ENCODE measurements at places on chromosomes 6 and 20. TPM values are rescaled to one million over a fixed set of nuclear protein-coding genes. Genes with fewer than 3 reads are reported as not detected.
A peak's percentile ranks its signal among the peaks of the same experiment; 100 is the strongest.

SLC22A1 gene
- 0.22 TPM for total RNA-seq

CNKSR3 gene
- total RNA-seq = 9.9 TPM

HCK gene
- not detected for total RNA-seq

DNA sequence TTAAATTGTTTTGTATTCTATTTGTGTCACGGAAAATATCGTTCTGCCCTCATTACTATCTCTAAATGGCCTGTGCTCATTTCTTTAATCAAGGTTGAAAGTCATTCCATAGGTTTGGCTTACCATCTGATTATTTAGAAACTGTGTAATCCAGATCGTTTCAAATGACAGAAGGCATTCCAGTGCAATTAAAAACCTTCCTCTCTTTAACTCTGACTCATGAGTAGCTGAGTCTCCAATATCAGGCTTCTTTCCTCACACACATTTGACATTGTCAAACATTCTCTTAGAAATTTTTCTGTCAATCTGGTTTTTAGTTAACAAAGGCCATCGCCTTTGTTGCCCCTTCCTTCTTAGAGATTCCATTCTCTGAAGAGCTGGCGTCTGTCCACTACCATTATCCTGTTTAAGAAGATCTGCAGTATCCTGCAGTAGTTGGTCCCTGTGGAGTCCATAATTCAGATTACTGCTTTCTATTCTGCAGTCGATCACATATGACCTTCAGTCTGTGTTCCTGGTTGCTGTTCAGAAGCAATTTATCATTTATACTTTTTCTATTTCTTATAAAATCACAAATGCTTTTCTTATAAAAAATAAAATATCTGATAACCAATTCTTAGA lies 3.9 kb upstream of the TRDN start:
- no peaks in the 10 kb centered on the region for H3K27me3 ChIP-seq
- no peaks in the 10 kb centered on the region for H3K36me3 ChIP-seq
- DNase-seq = peak; percentile 20
- H3K4me3 ChIP-seq = no peak overlapping the region
- no peak overlapping the region for H3K27ac ChIP-seq

DNA sequence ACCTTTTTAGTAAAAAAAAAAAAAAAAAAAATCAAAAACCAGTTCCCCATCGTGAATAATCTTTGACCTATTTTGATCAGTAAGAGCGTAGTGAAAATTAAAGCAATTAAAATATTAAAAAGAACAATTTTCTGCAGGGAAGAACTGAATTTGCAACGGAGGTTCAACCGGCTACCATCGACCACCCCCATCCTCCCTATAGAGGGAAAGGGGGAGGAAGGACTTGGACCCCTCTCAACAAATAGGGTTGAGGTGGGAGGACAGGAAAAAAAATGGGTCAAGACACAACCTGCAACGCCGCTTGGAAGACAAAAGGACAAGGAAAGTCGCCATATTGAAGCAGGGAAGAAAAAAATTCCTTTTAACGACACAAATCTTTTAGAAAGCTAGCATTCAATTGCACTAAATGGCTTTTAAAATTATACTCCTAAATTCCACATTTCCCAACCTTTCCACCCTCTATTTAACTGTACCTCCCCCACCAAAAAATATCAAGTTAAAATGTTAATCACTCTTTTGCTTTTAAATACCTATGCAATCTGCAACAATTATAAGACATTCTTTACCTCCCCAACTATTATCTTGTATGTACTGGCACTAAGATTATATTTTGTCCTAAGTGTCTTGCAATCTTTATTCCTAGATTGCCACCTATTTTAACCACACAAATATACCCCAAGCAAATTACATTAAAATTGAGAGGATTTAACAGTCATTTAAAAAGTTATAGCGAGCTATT lies 1.7 kb downstream of the PPP1R10 start:
- peak overlapping the region; percentile 77 for H3K4me3 ChIP-seq
- peak overlapping the region; percentile 100 for H3K27ac ChIP-seq
- peaks cover 10% of the 10 kb centered on the region for H3K36me3 ChIP-seq
- H3K27me3 ChIP-seq = no peaks in the 10 kb centered on the region
- H3K4me1 ChIP-seq = peaks cover 23% of the 10 kb centered on the region

DNA sequence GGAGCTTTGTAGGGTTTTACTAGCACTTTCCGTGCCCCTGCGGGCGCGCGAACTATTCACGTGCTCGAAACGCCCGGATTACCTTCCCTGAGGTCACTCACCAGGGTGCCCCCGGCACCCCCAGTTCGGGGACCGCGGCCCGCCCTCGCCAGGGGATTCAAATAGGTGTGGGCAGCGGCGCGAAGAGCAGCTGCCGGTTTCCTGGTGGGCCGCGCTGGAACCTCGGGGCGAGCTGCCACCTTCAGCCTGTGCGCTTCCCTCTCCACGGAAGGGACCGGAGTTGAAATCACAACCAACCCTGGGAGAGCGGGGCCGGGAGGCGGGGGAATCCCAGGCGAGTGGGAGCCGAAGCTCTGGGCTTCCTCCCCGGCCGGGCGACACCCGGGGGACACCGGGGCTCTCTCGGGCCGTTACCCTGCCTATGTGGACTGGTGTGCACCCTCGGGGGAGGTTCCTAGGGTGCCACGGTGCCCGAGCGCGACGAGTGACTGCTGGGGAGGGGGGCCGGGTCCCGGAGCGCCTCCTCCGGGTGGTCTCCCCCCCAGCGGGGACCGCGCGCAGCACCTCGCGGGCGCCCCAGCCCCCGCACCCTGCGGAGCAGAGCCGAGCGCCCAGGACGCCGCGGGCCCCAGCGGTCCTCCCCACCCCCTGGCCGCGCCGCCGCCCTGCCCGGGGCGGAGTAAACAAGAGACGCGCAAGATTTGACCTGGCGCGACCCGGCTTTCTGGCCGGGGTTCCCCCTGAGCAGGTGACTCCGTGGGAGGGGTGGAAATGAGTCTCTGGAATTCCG lies 2.1 kb upstream of the HIVEP2 start:
- H3K27me3 ChIP-seq = peaks cover 43% of the 10 kb centered on the region
- peak; percentile 73 for DNase-seq
- no peaks in the 10 kb centered on the region for H3K36me3 ChIP-seq
- H3K4me3 ChIP-seq = peak overlapping the region; percentile 70
